C1 segment of cervical spinal cord (tissue), 14 donors: ENCODE measurements at places on chromosomes 5 and 9.

GRCh38 chr9:94576131-94576530, 17.5 kb downstream of the FBP2 start:
- DNase-seq, result no peak

- DNase-seq, result no peak
Measured at GRCh38 chr9:121289026-121289771, 21.2 kb downstream of the GSN start.

DNA sequence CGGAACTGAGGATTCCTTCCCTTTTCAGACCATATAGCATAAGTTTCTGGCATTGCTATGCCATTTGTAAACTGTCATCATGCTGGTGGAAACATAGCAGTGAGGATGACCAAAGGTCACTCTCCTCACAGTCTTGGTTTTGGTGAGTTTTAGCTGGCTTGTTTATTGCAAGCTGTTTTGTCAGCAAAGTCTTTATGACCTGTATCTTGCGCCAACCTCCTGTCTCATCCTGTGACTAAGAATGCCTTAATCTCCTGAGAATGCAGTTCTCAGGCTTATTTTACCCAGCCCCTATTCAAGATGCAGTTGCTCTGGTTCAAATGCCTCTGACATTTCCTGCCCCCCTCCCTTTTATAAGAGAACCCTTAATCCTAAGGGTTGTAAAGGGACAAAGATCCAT, 26.7 kb upstream of the GRIA1 start:
- no peak for DNase-seq

GRCh38 chr9:21779397-21779796, 23.0 kb upstream of the MTAP start:
- DNase-seq, result no peak

DNA sequence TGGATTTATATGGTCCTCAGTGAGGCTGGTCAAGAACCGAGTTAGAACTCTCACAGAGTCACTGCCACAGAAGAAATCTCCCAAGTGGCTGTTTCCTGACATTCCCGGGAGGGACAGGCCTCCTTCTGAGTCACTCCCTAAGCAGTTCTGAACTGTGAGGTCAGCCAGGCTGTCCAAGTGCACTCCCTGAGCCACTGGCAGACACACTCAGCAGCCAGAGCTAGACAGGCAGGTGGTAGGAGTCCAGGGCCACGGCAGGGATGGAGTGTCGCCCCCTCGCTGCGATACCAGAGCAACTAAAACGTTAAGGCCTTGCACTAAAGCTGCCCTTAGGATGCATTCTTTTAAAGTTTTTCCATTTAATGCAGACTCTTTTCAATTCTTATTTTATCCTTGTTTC, 3.4 kb downstream of the IL4 start:
- DNase-seq, result no peak

GRCh38 chr5:180470361-180470760, 23.8 kb upstream of the CNOT6 start:
- no peak for DNase-seq

GRCh38 chr9:13597427-13597826, 317.9 kb upstream of the MPDZ start:
- DNase-seq, result no peak

DNA sequence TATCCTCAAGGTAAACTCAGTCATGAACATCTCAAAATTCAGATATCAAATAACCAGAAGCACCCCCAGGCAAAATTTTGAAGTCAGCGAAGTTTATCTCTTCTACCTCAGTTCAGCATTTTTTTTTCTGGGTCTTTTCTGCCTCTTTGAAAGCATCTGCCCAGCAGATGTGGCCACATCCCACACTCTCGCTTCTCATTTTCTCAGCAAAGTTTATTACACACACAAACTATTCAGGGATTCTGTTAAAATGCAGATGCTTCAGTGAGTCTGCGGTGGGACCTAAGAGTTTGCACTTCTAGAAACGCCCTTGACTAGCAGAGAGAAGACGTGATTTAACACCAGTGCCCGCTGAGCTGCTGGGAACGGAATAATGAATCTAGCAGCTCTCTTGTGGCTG, 19.3 kb downstream of the RASEF start:
- DNase-seq, result no peak

DNA sequence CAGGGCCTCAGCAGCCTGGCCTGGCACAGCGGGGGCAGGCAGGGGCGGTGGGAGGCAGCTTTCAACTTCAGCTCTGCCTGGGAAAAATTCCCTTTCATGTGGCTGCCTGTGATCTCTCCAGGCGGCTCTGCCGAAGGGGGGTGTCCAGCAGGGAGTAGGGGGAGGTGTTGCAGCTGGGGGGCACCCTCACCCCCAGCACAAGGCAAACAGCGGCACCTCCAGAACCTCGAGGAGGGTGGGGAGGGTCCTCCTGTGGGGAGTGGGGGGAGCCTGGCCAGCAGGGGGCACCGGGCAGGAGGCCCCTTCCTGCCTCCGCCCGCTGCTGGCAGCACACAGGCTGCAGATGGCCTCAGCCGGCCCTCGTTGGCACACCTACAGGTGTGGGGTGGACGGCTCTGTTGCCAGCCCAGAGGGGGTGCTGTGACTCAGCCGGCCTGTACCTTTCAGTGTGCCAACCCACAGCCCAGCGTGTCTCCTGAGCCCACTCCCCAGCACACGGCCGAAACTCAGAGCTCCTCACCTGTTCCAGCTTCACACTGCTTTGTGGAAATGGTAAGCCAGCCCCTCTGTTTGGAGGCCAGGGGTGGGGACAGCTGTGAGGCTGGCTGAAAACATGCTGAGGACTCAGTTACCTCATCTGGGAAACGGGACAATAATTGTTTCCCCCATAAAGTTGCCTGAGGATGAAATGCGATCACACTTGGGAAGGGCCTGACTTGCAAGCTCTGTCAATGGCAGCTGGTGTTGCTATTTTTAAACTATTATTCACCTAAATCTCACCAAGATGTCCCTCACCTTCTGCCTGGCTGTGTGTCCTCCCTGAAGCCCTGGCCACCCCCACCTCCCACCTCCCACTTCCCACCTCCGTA, 37.0 kb downstream of the CXXC5 start:
- no peak for DNase-seq

DNA sequence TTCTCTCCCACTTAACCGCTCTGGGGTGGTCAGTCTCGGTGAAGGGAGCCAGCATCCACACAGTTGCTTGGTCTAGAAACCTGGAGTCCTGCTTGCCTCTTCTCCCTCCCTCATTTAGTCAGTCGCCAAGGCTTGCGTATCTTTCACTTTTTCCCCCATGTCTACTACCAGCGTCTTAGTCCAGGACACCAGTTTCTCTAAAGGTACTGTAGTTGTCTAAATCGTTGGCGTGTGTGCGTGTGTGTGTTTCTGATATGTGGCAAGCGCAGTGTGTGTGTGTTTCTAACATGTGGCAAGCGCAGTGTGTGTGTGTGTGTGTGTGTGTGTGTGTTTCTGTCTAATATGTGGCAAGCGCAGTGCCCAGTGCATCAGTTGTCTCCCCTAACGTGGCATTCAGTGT, 641 bp downstream of the ATP6V1G1 start:
- no peak for DNase-seq

GRCh38 chr5:110269478-110270142, 456.9 kb downstream of the TMEM232 start:
- DNase-seq, result no peak

DNA sequence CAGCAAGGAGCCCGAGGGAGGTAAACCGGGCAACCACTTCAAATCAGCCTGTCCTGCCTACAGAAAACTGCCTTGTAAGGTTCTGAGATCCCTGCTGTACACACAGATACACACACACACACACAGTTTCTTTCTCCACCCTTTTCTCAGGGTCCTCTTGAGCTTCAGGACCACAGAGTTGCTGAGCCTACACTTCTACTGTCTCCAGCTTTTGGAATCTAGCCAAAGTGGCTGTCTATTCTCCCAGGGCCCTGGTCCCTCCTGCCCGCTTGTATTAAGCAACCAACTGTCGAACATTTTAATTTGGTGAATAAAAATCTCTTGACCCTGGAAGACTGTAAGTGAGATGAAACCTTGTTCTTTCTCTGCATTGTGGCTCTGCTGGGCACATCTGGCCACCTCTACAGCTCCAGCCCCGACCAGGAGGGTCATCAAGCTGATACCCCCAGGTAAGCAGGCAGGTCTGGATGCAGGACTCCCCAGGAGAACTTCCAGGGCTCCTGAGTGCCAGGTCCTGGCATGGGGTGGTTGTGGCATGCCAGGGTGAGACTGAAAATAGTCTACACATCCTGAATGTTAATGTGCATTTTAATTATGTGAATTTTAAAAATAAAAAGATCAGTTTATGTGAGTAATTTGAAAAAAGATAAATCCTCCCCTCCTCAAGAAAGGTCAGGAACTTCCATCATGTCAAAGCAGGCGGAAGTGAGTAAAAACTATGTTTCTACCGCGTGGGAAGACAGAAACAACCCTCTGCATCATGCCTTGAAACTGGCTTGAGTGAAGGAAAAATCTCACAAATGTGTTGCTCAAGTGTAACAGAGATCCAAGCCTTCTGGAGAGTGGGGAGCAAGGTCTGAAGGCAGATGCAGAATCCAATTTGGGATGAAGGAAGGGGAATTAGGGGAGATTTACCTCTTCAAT, 15.0 kb upstream of the S1PR3 start:
- no peak for DNase-seq
